Stomach (tissue), 19 donors: ENCODE measurements at places on chromosomes 6 and 20.

- no peak for DNase-seq
These were observed 24.7 kb upstream of the BHLHE23 start for GRCh38 chr20:63031251-63032014.

DNA sequence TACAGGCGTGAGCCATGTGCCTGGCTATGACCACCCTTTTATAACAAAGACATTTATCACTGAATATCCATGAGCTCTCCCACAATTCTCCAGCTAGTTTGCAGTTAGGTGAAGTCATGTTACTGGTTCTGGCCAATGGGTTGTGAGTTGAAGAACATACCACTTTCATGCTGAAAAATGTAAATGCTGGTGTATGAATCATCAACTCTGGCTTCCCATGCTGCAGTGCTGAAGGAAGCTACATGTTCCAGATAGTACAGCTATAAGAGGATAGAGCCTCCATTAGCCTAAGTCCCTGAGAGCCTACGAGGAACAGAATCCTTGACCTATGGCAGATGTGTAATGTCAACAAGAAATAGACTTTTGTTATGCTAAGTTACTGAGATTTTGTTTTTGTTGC, 180.4 kb downstream of the BTBD9 start:
- DNase-seq = no peak

GRCh38 chr20:38979842-38980241, 17.7 kb downstream of the DHX35 start:
- DNase-seq = no peak

DNA sequence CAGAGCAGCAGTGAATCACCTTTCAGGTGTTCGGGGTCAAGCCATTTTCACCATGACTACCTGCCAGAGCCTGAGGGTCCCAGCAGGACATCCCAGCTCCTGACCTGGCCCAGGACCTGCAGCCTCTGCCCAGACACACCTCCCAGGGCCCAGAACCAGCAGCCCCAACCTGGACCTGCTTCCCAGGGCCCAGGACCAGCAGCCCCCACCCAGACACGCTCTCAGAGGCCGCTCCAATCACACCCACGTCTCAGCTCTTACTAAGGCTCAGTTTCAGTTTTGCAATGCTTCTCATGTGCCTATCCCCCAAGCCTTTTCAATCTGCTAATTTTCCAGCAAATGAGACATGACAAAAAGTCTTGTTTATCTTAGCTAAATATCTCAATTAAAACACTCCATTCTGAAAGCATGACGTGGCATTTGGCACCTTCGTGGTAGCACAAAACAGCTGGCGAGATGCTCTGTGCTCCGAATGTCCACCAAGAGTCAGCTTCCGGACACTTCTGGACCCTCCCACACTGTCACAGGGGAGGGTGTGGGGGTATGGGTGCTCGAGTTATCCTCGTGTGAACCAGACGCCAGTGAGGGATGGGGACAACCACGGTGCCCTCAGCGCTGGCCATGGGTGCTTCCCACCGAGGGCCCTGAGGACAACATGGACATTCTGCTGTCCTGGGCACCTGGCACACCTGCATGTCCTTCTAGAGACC, 253.2 kb downstream of the DLL1 start:
- peak; percentile 45 for DNase-seq

DNA sequence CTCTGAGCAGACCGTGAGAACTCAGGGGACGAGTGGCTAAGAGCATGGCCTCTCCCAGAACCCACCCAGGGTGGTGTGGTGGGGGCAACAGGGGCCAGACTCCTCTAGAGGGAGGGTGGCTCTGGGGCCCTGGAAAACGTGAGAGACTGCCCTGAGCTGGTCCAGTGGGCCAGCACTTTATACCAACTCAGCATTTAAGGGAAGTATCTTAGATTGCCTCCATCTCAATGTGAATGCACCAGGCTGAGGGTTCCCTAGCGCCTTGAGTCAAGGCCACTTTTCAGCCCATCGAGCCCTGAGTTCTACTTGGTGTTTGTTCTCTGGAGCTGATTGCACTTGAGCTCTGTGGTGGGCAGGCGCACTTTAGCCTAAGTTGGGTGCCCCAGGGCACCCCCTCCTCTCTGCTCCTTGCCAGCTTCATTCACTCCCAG, 42.0 kb upstream of the IRF4 start:
- DNase-seq = no peak

DNA sequence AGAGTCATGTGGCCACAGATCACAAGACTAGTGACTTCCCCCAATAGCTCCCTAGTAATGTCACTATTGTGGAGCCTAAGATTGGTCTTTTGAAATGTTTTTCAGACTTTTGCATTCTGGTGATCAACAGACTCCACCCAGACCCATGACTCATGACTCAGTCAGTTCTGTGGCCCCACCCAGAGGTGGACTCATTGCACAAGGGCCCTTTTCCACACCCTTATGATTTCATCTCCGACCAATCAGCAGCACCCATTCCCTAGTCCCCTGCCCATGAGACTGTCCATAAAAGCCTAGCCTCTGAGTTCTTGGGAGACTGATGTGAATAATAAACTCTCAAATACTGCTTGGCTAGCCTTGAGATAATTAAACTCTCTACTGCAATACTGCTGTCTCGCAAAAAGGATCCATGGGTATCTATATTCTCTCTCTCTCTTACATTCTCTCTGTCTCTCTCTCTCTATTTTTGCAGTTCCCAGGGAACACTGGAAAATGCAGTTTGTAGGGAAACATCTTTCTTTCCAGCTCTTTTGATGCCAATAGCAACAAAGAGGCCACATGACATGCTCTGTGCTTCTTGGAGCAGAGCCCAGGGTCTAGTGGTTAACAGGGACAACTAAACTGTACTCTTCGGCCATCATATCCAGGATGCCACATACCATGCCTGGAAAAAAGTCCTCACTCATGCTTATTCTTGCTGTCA, 71.3 kb upstream of the IYD start:
- peak; percentile 25 for DNase-seq
